ENCODE measurements at places on chromosomes 7 and 10. TPM values are rescaled to one million over a fixed set of nuclear protein-coding genes. Genes with fewer than 3 reads are reported as not detected.
A peak's percentile ranks its signal among the peaks of the same experiment; 100 is the strongest.

AKR1C4 gene
- total RNA-seq: not detected

CALML3 gene
- total RNA-seq: not detected

DENND11 gene
- 18.0 TPM for total RNA-seq

MINDY4 gene
- 2.0 TPM for total RNA-seq

LGI1 gene
- total RNA-seq: 0.07 TPM

IKZF1 gene
- 1.4 TPM for total RNA-seq

DNA sequence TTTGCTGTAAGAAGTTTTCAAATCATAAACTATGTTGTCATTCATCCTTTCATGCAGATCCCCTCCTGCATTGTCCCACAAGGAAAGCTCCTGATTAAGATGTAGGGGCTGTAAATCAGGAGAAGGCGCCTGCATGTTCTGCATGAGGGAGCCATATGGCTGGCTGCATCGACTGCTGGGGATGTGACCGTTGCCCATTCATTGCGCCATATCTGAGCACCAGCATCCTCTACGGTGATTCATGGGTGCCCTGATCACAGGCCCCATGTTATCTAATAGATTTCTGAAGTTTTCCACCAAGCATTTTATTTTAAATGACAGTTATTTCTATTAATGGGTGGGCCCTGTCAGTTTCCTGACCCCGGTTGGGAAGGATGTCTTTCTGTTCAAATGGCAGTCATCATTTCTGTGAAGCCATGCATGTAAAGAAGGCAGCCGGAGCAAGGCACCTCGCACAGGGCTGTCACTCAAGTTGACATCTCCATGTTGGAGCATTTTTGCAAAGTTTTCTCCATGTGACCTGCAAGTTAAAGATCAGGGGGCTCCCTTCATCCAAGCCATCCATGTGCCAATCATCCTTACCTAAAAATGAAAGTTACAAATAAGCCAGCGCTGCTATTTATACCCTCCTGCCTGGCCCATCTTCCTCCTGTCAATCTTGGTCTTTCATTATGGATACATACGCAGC lies 128.8 kb downstream of the TEX36 start:
- no peak for DNase-seq

- DNase-seq: no peak
These were observed 43.3 kb upstream of the HBP1 start for GRCh38 chr7:107125475-107125874.

DNA sequence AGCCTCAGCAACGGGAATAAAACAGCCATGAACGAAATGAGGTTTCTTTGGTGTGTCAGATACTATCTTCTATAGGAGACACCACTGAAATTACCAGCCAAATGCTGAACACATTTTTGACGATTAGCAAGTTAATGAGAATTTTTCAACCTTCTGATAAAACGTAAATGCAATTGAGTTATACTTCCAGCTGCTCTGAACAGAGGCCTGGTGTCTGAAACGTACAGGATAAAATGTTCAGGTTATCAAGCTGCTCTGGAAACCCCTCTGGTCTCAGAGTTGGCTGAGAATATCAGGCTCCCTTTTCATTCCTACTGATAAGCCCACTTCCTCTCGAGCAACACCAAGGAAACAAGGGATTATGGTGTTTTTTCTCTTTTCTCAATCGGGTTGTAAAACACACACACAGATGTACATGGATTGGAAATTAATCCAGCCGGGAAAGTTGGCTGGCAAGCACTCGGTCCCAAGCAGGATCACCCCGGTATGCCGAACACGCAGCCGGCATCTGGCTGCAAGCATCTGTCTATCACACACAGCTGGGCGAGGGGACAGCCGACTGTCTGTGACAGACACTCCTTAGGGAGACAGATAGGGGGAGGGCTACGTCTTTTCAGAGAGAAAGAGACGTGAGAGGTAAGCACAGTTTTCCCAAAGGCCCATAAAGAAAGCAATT lies 171.8 kb downstream of the PRKAG2 start:
- peak; percentile 84 for DNase-seq

DNA sequence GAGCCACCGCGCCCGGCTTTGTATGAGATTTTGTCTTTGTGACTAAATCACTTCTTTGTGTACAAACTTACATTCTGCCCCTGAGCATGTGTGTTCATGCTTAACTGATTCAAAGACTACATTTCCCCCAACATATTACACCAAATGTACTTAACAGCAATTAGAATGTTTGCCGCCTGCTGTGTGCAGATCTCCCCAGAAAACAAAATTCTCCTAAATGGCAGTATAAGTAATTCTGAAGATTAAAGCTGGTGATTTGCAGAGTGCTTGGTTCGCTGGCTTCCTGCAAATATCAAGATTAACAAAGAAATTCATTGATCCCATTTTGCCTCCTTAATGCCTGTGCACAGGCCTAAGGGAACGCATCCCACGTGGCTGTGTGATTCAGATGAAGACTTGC lies 230.3 kb downstream of the GALNT17 start:
- no peak for DNase-seq

DNA sequence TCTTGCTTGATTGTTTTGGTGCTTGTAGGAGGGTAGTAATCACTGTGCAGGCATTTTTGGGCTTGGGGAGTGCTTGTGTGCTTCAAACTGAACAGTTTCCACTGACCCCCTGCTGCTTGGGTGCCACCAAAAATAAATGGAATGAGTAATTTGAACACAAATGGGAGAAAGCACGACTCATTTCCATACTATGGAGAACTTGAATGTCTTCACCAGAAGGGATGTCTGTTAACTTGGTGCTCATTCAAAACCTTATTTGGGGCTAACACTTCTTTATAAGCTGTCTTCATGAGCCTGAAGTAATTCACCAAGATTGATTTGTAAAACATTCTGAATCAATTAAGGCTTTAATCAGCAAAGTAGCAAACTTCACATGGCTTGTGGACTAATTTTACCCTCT lies 560.3 kb downstream of the SDK1 start:
- no peak for DNase-seq

DNA sequence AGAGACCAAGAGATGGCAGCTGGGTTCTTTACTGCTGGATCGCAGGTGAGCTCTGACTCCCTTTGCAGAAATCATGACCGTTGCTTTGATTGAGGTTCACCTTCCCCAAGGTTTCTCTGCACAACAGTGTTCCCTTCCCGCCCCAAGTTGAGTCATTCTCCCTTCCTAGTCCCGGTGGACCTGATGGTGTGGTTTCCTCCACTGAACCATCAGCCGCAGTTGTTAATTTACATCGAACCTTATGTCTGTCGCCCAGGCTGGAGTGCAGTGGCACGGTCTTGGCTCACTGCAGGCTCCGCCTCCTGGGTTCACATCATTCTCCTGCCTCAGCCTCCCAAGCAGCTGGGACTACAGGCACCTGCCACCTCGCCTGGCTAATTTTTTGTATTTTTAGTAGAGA lies 5.8 kb downstream of the ZSCAN25 start:
- DNase-seq: no peak

DNA sequence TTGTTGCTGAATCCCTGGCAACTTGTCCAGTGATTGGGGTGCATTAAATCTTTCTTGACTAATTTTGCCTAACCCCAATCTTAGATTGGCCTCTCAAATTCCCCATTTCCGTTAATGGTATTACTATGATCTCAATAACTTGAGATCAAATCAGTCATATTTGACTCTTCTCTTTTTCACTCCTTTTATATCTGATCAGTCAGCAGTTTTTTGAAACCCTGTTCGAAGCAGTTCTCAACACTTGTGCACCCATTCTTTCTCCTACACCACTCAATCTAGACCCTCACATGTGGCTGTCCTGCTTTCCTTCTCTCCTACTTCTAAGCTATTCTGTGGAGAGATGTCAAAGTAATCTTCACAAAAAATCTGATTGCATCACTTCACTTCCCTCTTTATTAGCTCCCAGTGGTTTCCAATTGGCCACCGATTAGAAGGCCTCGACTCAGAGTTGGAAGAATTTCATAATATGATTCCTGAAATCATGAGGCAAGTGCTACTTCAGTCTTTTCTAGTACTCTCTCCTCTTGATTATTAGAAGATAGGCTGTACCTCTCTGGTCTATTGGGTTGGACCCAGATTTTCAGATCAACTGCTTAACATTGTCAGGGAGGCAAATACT lies 128.9 kb downstream of the ZNF365 start:
- DNase-seq: no peak

- no peak for DNase-seq
These were observed 320.7 kb upstream of the MAGI2 start for GRCh38 chr7:79774150-79774549.

- DNase-seq: peak; percentile 28
These were observed 10.9 kb downstream of the JAKMIP3 start for GRCh38 chr10:132076578-132077081.

DNA sequence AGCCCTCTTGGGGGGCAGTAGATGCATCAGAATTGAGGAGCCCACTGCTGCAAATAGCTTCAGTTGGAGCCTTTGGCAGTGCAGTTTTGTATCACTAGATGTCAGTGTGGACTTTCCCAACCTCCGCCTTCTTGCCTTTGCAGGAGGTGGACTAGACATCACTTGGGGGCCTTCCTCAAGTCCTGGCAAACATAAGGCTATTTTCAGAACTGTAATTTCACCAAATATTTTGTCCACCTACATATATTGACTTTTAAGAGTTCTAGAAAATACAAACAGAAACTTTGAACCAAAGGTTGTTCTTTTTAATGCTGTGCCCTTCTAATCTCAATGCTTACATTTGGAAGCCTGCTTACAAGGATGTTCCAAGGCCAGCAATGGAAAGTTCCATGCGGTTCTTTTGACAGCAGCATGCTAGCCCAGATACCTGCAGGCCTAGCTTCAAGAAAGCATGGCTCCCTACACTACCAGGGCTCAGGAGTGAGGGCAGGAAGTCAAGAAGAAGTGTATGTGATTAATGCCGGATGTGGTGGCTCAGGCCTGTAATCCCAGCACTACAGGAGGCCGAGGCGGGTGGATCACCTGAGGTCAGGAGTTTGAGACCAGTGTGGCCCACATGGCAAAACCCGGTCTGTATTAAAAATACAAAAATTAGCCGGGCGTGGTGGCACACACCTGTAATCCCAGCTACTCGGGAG lies 8.0 kb upstream of the ZNRF2 start:
- DNase-seq: peak; percentile 33

- DNase-seq: no peak
These were observed 120.9 kb downstream of the PLXNA4 start for GRCh38 chr7:132455378-132455777.

GRCh38 chr10:124390471-124391187 lies 28.1 kb downstream of the OAT start:
- peak; percentile 35 for DNase-seq

GRCh38 chr7:80335511-80336231 lies 176.2 kb downstream of the GNAT3 start:
- DNase-seq: no peak

DNA sequence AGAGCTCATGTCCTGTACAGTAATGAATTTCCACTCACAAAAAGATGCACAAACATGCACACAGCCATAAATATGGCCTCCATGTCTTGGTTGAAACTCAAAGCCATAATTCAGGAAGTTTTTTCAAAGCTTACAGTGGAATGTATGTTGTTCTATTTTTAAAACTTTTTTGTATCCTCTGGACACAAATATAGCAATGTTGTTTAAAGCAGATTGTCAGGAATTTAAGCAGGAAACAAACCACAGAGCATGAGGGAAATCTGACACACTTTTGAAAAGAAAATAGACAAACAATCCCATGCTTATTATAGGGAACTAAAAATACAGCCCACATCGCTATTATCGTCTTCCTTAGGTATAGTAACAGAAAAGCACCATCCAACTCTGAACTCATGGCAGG lies 21.5 kb downstream of the LRRN3 start:
- DNase-seq: no peak

- DNase-seq: no peak
These were observed 109.2 kb upstream of the TRIM24 start for GRCh38 chr7:138350701-138351357.

DNA sequence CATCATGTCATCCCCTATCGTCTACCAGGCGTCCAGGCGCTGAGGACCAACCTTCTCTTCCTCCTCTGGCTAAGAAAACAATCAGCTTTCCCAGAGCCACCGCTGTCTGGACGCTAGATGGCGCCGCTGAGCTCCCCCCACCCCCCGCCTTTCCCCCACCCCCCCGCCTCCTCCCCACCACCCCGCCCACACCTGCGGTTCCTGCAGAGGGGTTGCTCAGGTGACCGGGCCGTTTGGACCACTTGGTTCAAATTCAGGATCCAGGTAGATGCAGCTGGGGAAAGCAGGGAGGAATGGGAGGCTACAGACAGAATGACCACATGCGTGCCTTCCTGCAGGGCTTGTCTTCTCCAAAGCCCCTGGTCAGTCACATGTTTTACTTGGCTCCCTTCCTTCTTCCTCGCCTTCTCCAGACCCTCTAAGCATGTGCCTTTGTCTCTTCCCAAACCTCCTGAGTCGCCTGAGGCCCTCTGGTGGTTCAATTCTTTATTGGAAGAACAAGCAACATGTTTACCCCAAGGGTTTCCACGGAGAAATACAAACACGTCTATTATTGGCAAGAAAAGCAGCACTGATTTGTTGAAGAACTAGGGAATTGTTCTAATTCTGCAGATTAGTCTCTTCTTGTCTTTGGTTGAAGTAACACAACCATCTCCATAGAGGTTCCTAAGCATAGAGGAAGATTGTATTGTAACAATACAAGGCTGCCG lies 24.7 kb downstream of the AOC1 start:
- DNase-seq: peak; percentile 90

- no peak for DNase-seq
These were observed 146.5 kb upstream of the AOAH start for GRCh38 chr7:36870625-36871354.

DNA sequence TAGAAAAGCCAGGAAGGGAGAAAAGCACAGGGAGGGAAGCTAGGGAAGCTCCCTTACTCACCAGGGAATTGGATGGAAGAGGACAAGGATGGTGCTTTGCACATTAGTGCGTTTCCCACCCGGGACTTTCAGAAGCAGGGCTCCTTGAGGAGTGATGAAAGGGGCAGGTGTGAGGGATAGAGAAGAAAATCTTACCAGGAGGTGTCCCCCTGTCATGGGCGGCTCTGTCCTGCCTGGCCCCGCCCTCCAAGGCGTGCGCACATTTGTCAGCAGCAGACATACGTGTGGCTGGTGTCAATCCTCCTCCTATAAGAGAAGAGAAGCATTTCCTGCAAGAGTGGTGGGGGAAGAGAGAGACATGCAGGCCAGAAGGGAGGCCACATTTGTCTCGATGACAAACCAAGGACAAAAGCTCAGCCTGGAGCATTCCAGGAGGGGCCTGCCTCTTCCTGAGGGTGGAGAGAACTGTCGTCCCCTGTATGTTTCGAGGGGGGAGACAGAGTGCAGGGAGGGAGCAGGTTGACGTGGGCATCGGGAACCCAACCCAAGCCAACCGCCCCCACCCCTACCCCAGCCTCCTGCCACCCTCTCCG lies 47.4 kb upstream of the COMTD1 start:
- DNase-seq: peak; percentile 77

- no peak for DNase-seq
These were observed 125.3 kb upstream of the CELF2 start for GRCh38 chr10:10892290-10892875.

Measured in H7 (cell line).